Nasal cavity respiratory epithelium epithelial cell of viscerocranial mucosa (primary cell): ENCODE measurements at places on chromosomes 3 and 15. TPM values are rescaled to one million over a fixed set of nuclear protein-coding genes. Genes with fewer than 3 reads are reported as not detected.

Gene P2RY1
- total RNA-seq, result 13.3 and 22.2 TPM in 2 replicates

Gene DAZL
- total RNA-seq, result not detected in 2 replicates

Gene TGM4
- total RNA-seq, result 0.28 and 0.34 TPM in 2 replicates

Gene SAMD7
- not detected in 2 replicates for total RNA-seq

Gene AGTR1
- total RNA-seq, result not detected in 2 replicates

Gene GATA2
- total RNA-seq, result not detected in 2 replicates
